ENCODE measurements at places on chromosomes 4 and X. TPM values are rescaled to one million over a fixed set of nuclear protein-coding genes. Genes with fewer than 3 reads are reported as not detected.

The ETNPPL gene
- total RNA-seq = 0.41 TPM

The RAB33A gene
- total RNA-seq = 42.4 TPM

The TENT5D gene
- not detected for total RNA-seq

The RASSF6 gene
- under 0.01 TPM for total RNA-seq

The FAAH2 gene
- total RNA-seq = 3.3 TPM

The VCX3A gene
- not detected for total RNA-seq

The SERPINA7 gene
- not detected for total RNA-seq

The ERAS gene
- total RNA-seq = not detected

The S100P gene
- total RNA-seq = 0.41 TPM

The CFI gene
- total RNA-seq = 4.5 TPM

The TMEM156 gene
- 0.41 TPM for total RNA-seq

The SH3TC1 gene
- total RNA-seq = 1.6 TPM

The DNAAF6 gene
- total RNA-seq = not detected

The INTS6L gene
- 30.6 TPM for total RNA-seq

The RRH gene
- 0.41 TPM for total RNA-seq

The SCML2 gene
- 13.9 TPM for total RNA-seq

The ANXA10 gene
- not detected for total RNA-seq

The NLGN3 gene
- total RNA-seq = 15.1 TPM

The MAGEA9B gene
- not detected for total RNA-seq

The BRS3 gene
- total RNA-seq = 1.6 TPM

The UBE2K gene
- 93.8 TPM for total RNA-seq

The HS3ST1 gene
- 6.9 TPM for total RNA-seq

The PRICKLE3 gene
- under 0.01 TPM for total RNA-seq

The NAA11 gene
- total RNA-seq = not detected

The XAGE1B gene
- not detected for total RNA-seq

The UNC5C gene
- 14.3 TPM for total RNA-seq

The RASL11B gene
- total RNA-seq = 19.2 TPM

The RTL3 gene
- total RNA-seq = not detected

The DRP2 gene
- 5.3 TPM for total RNA-seq

The TLR6 gene
- total RNA-seq = 1.2 TPM

The DDX60 gene
- total RNA-seq = 3.3 TPM

The CSAG1 gene
- not detected for total RNA-seq

The RXFP1 gene
- total RNA-seq = 33.0 TPM

The WNK3 gene
- total RNA-seq = 71.3 TPM

The ZNF330 gene
- total RNA-seq = 20.4 TPM

The DKK2 gene
- 2.9 TPM for total RNA-seq

The PPARGC1A gene
- total RNA-seq = 4.5 TPM

The GIMD1 gene
- not detected for total RNA-seq

The POU3F4 gene
- 16.3 TPM for total RNA-seq

The PAGE5 gene
- total RNA-seq = not detected
